ENCODE measurements at places on chromosomes 13 and 19. TPM values are rescaled to one million over a fixed set of nuclear protein-coding genes. Genes with fewer than 3 reads are reported as not detected.
A peak's percentile ranks its signal among the peaks of the same experiment; 100 is the strongest.

Gene RNF17
- total RNA-seq: not detected

- DNase-seq: no peak
Observed at GRCh38 chr19:30324982-30325381, 47.2 kb upstream of the ZNF536 start.

- no peak for DNase-seq
Observed at GRCh38 chr19:58538257-58539168, 5.4 kb upstream of the TRIM28 start.

Gene CEACAM4
- not detected for total RNA-seq

Gene CNMD
- not detected for total RNA-seq

GRCh38 chr13:73647417-73647816 is 486.8 kb downstream of the KLF12 start:
- DNase-seq: no peak

Gene CCNE1
- total RNA-seq: 4.1 TPM

DNA sequence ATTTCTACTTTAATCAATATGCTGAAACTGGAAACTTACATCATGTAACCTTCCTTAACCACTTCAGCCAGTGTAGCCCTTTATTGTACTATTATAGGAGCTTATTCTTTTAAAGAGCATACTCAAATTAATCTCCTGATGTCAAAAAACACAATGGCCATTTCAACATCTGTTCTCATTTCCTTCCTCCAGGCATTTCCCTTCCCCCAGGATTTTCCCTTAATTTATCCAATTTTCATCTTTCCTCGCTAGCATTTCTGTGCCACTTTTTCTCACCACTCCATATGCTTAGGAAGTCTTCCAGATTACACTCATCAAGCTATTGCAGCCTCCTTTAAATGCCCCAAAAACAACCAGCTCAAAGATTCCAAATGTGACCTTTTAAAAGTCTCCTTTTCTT is 265.0 kb downstream of the PCDH9 start:
- DNase-seq: no peak

DNA sequence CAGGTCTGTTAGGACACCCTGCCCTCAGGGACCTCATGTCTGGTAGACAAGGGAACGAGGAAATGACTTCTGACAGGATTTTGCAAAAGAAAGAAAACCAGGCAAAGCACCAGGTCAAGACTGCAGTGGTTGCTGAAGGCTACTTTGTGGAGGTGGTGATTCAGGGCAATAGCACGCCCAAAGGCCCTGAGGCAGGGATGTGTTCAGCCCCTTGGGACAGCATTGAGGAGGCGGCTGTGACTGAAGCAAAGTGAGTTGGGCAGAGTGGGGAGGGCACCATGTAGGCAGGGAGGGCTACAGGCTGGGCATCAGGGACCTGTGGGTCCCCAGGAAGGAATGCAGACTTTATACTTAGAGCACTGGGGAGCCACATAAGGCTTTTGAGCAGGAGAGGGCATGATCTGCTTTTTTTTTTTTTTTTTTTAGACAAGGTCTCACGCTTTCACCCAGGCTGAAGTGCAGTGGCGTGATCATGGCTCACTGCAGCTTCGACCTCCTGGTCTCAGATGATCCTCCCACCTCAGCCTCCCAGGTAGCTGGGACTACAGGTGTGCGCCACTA is 10.8 kb upstream of the HOMER3 start:
- DNase-seq: no peak

DNA sequence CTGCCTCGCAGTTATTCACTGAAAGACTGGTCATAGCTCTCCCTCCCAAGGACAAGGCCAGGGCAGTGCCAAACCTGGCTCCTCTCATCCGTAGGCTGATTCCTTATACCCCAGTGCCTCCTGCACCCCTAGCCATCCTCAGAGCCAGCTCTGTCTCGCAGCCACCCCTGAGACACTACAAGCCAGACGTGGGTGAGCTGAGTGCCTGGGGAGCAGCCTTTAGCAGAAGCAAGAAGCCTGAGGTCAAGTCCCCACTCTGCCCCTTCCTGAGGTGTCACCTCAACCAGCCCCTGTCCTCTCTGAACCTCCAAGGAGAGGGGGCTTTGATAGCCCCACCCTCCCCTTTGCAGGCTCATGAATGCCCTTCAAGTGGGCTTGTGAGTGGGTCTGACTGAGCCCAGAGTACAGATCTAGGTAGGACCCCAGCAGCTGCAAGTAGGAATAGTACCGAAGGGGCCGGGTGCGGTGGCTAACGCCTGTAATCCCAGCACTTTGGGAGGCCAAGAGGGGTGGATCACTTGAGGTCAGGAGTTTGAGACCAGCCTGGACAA is 14.8 kb upstream of the AKAP8L start:
- DNase-seq: no peak

GRCh38 chr13:25803641-25804040 is 248.2 kb downstream of the SHISA2 start:
- DNase-seq: no peak

GRCh38 chr13:44425815-44426078 is 52.1 kb downstream of the SERP2 start:
- no peak for DNase-seq

Gene MIR17HG
- total RNA-seq: 23.5 TPM

GRCh38 chr13:112064222-112064621 is 2.7 kb upstream of the SOX1 start:
- no peak for DNase-seq

DNA sequence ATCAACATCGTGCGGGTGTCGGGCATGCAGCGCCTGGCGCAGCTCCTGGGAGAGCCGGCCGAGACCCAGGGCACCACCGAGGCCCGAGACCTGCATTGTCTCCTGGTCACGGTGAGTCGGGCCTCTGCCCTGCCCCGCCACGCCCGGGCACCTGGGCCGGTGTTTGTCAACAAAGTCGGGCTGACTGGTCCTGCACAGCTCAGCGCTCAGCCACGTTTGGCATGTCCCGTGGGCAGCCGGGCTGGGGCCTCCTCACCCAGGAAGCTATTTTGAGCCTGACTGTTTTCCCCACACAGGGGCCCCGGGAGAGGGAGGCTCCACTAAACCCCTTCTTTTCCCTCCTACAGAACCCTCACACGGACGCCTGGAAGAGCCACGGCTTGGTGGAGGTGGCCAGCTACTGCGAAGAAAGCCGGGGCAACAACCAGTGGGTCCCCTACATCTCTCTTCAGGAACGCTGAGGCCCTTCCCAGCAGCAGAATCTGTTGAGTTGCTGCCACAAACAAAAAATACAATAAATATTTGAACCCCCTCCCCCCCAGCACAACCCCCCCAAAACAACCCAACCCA is 1.3 kb downstream of the GADD45B start:
- peak; percentile 51 for DNase-seq

DNA sequence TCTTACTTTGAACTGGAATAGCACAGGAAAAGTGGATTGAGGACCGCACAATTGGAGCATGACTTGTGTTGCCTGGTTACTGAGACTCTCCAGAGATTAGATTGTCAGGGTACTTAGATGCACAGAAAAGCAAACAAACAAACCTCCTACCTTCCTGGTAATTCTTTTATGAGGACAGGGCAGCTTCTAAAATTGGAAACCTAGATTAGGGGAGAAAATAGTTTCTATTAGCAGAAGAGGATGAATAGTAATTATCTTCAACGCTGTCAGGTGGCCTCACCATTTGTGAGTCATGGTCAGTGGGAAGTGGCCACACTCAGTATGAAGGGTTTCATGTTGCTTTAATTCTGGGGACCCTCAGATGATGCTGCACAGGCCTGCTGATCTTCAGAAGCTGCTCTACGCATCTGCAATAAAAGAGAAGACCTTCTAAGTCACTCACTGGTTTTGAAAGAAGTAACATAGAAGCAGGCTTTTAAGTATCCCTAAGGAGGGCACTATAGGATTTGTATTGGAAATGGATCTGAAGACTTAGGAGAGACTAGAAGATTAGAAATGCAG is 106.8 kb downstream of the LACC1 start:
- no peak for DNase-seq

Gene PDX1
- not detected for total RNA-seq

DNA sequence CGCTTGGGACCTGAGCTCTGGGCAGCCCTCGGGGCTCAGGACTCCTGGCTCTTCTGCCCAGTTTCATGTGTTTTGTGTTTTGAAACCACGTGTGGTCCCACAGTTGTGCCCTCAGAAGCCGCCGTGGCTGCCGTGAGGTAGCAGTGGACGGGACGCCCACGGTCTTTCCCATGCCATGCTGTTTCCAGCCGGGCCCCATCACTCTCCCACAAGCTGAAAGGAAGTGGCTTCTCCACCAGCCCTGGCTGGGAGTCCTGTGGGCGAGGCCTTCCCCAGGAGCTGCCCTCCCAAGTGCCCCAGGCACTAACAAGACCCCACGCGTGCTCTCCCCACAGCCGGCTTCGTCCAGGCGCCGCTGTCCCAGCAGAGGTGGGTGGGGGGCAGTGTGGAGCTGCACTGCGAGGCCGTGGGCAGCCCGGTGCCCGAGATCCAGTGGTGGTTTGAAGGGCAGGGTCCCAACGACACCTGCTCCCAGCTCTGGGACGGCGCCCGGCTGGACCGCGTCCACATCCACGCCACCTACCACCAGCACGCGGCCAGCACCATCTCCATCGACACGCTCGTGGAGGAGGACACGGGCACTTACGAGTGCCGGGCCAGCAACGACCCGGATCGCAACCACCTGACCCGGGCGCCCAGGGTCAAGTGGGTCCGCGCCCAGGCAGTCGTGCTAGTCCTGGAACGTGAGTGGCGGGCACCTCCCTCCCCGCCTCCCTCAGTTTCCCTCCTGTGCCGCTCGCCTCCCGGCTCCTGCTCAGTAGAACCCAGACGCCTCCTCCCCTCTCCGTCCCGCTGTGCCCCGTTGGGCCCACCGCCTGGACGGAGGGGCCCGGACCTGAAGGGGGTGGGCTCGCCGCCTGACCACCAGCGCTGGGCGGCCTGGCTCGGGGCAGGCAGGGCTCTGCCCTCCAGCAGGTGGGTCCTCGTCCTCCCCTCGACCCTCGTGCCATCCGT is 5.3 kb downstream of the BSG start:
- DNase-seq: no peak

Gene PARP4
- 50.0 TPM for total RNA-seq

Gene GATAD2A
- 116 TPM for total RNA-seq

DNA sequence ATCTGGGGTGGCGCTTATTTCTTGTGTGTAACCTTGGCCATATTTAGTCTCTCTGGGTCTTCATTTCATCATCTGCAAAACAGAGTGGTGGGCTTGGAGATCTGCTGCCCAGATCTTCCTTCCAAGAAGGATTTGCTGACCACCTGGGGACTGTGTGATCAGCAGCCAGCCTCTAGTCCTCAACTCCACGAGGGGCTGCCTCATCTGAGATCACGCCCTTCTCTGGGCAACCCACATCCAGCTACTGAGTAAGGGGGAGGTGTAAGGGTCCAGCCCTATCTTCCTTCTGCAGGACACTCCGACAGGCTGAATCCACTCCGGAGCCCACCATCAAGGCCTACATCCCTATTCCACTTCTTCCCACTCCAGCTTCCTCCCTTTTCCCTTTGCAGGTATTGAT is 57.9 kb downstream of the CHST8 start:
- DNase-seq: no peak

GRCh38 chr13:102402290-102402689 is 442 bp upstream of the FGF14 start:
- no peak for DNase-seq

Gene ACP7
- total RNA-seq: not detected

DNA sequence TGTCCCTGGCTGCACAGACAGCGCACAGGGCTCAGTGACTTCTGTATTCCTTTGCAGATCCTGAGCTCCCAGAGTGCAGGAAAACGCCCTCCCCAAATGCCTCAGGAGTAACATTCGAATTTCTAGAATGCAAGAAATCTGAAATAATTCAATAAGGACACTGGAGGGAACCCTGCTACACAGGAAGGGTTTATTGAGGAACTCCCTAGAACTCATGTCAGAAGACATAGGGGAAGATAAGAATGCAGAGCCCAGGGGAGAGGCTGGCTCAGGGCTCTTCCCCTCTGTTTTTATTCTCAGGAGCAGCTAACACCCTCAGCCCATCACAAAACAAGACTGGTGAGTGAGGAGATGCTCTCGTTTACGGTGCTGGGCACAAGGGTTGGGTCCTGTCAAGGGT is 6.8 kb downstream of the LILRA1 start:
- no peak for DNase-seq

Gene GPR183
- 84.5 TPM for total RNA-seq

DNA sequence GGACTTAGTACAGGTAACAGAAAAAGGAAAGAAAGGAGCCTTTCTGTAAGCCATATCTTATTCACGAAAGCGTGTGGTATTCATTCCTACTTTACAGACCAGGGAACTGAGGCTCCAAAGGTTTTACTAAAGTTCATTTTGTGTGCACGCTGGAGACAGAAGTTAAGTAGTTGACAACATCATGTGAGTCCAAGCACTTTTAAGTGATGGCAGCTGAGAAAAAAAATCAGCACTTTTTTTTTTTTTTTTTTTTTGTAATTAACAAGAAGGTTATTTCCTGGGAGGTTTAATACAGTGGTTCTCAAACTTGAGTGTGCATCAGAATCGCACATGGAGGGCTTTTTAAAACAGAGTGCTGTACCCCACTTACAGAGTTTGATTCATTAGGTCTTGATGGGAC is 2.0 kb downstream of the DNAJC3 start:
- no peak for DNase-seq

GRCh38 chr13:25867038-25867437 is 184.8 kb downstream of the SHISA2 start:
- DNase-seq: no peak

DNA sequence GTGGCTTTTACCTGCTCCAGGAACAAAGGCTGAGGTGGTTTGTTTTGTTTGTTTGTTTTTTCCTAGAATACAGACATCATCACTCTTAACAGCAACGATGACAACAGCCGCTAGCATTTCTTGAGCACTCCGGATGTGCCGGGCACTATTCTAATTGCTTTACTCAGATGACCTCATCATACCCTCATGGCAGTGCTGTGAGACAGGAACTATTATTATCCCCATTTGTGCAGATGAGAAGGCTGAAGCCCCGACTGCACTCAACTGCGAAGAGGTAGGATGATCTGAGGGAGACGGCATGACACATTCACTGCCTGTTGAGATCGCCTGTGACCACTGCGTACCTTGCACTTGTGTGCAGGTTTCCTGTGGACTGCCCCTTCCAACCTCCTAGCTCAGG is 66.5 kb downstream of the CCDC70 start:
- DNase-seq: no peak

Gene INAFM1
- 11.8 TPM for total RNA-seq

DNA sequence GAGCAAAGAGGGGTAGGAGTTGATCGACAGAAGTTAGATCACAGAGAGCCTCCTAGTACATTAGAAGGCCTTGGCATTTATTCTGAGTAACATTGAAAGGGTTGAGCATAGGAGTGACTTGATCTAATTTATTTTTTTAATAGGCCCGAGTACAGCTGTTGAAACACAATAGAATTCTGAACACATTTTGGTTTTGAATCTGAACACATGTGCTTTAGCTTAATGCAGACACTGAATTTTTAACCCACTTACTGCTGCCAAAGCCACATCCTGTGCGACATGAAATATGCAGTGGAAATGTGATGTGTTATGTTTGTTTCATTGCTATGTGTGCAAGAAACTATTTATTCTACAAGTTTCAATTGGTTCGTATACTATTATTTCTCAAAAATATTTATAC is 1505.9 kb downstream of the PCDH9 start:
- no peak for DNase-seq

Gene APOC1
- 1.2 TPM for total RNA-seq

Gene MYO16
- total RNA-seq: not detected

- no peak for DNase-seq
Observed at GRCh38 chr19:7391218-7391670, 42.5 kb downstream of the ARHGEF18 start.

Gene IRGC
- not detected for total RNA-seq

Gene KLK12
- not detected for total RNA-seq
